ENCODE measurements at places on chromosomes 5 and 9. TPM values are rescaled to one million over a fixed set of nuclear protein-coding genes. Genes with fewer than 3 reads are reported as not detected.

Gene PKD2L2
- not detected for total RNA-seq

- no peak for DNase-seq
- no peak overlapping the region for H3K4me3 ChIP-seq
- H3K36me3 ChIP-seq, result no peaks in the 10 kb centered on the region
Measured at GRCh38 chr5:7016999-7017747, 303.9 kb downstream of the TENT4A start.

DNA sequence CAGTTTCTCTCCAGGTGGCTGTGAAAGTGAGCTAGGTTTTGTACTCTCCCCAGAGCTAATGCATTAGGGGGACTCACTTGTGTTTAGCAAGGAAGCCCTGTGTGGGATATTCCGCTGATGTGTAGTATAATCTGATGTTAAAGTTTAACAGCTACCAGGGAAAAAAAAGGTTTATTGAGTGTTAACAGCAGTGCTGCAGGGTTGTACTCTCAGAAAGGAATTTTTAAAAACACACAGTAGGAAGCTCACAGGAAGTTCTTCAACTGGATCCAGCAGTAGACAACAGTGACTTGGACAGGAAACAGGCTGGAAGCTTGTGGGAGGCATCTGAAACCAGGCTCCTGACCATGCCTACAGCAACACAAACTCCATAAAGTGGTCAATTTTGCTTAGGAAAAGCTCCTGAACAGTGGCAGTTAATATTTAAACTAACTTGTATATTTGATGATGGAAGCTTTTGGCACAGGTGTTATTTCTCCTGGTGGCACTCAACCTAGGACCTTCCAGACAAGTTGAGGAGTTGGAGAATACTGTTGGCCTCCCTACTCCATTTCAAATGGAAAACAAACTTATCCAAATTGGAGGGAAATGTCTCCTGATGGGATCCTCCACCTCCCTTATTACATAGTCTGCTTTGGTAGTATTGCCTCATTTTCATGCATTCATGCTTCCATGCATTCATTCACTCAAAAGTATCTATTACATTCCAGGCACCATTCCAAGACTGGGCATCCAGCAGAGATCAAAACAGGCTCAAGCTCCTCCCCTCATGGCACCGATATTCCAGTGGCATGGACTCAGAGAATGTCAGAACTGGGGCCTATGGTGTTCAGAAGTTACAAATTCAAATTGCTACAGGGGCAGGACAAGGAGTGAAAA lies 54.7 kb downstream of the FOXD1 start:
- peaks cover 4% of the 10 kb centered on the region for H3K27me3 ChIP-seq
- no peak overlapping the region for H3K4me3 ChIP-seq
- H3K4me1 ChIP-seq, result peaks cover 3% of the 10 kb centered on the region
- no peak overlapping the region for H3K27ac ChIP-seq
- no peak for DNase-seq

DNA sequence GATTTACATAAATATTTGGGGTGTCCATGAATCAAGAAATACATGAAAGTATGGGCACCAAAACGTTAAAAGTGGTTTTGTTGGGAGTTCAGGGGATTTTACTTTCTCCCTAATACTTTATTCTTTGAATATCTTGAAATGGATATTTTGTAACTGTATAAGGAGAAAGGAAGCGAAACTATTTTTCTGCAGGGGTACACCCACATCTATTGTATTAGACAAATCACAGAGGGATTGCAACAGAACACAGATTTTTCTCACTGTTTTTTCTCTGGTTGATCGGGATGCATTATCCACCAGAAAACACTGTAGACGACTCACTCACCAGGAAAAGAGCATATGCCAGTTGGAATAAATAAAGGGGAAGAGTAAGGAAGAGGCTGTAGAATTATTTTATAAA lies 1.2 kb upstream of the RABGAP1 start:
- no peak for DNase-seq
- H3K4me3 ChIP-seq, result no peak overlapping the region
- peaks cover 30% of the 10 kb centered on the region for H3K4me1 ChIP-seq
- H3K27me3 ChIP-seq, result no peaks in the 10 kb centered on the region

- H3K36me3 ChIP-seq, result peaks cover 12% of the 10 kb centered on the region
- H3K4me1 ChIP-seq, result peaks cover 100% of the 10 kb centered on the region
- H3K27me3 ChIP-seq, result no peaks in the 10 kb centered on the region
- no peak for DNase-seq
- H3K27ac ChIP-seq, result peak overlapping the region; percentile 73
Measured at GRCh38 chr9:89420397-89421178, 77.3 kb downstream of the SEMA4D start.

DNA sequence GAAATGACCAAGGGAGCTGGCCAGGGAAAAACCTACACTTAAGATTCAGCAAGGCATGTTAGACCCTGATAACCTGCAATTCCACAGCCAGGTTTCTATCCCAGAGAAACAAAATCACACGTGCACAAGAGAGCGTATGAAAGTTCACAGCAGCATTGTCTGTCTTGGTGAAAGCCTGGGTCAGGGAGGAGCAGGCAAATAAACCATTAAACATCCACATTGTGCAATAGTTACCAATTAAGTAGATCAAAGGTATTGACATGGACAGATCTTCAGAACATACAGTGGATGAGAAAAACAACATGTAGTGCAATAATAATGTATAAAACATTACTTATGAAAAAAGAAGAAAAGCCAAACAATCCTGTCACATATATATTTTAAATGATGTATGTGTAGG lies 15.9 kb upstream of the GPX3 start:
- no peaks in the 10 kb centered on the region for H3K36me3 ChIP-seq
- DNase-seq, result no peak
- H3K4me3 ChIP-seq, result no peak overlapping the region
- no peaks in the 10 kb centered on the region for H3K27me3 ChIP-seq

- DNase-seq, result no peak
- H3K4me1 ChIP-seq, result no peaks in the 10 kb centered on the region
- no peak overlapping the region for H3K27ac ChIP-seq
- no peaks in the 10 kb centered on the region for H3K27me3 ChIP-seq
Measured at GRCh38 chr5:121019734-121020133, 555.6 kb downstream of the PRR16 start.

GRCh38 chr5:122030251-122030650 lies 47.8 kb downstream of the LOX start:
- H3K36me3 ChIP-seq, result no peaks in the 10 kb centered on the region
- H3K27ac ChIP-seq, result no peak overlapping the region
- no peak overlapping the region for H3K4me3 ChIP-seq
- no peaks in the 10 kb centered on the region for H3K27me3 ChIP-seq
- no peak for DNase-seq

DNA sequence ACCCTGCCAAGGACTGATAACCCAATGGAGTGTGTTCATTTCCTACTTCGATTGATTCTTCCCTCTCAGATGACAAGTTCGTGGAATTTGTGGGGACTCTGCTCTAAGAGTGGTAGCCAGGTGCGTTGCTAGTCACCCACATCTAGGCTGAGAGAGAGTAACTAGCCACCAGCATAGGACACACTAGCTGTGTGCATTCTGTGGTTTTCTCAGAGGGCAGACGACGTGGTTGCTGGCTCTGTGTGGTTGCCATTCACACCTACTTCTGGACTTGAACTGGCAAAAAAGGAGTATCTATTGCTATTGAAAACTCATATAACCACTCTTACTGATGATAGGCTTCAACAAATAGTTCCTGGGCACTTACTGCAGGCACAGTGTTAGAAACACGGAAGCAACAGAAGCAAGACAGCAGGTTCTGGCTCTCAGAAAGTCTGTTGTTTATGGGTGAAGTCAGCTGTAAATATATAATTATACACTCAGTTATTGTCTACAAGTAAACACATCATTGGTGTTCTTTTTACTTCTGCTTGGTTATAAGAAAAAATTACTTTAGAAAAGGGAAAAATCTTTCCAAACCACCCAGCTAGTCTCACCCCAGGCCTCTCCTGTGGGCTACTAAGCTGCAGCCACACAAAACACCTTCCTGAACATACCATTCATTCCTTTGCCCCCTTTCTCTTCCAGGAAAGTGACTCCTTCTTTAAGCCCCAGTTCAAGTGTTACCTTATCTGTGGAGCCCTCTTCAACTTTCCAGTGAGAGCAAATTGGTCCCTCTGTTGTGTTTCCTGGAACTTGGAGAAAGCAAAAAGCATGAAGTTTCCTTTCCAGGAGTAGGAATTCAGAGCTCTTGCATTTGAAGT lies 151.1 kb upstream of the HAPLN1 start:
- no peaks in the 10 kb centered on the region for H3K27me3 ChIP-seq
- no peaks in the 10 kb centered on the region for H3K4me1 ChIP-seq
- no peak overlapping the region for H3K4me3 ChIP-seq
- no peak for DNase-seq
- H3K36me3 ChIP-seq, result no peaks in the 10 kb centered on the region
- no peak overlapping the region for H3K27ac ChIP-seq

Gene TAS2R1
- total RNA-seq, result not detected

- H3K4me1 ChIP-seq, result no peaks in the 10 kb centered on the region
- H3K4me3 ChIP-seq, result no peak overlapping the region
- no peaks in the 10 kb centered on the region for H3K27me3 ChIP-seq
- no peak overlapping the region for H3K27ac ChIP-seq
Measured at GRCh38 chr5:43296835-43297234, 16.4 kb downstream of the HMGCS1 start.

- H3K4me3 ChIP-seq, result peak overlapping the region; percentile 99
- H3K4me1 ChIP-seq, result peaks cover 42% of the 10 kb centered on the region
- DNase-seq, result no peak
- H3K27ac ChIP-seq, result peak overlapping the region; percentile 72
Measured at GRCh38 chr5:154038261-154038706, 426 bp downstream of the FAM114A2 start.

DNA sequence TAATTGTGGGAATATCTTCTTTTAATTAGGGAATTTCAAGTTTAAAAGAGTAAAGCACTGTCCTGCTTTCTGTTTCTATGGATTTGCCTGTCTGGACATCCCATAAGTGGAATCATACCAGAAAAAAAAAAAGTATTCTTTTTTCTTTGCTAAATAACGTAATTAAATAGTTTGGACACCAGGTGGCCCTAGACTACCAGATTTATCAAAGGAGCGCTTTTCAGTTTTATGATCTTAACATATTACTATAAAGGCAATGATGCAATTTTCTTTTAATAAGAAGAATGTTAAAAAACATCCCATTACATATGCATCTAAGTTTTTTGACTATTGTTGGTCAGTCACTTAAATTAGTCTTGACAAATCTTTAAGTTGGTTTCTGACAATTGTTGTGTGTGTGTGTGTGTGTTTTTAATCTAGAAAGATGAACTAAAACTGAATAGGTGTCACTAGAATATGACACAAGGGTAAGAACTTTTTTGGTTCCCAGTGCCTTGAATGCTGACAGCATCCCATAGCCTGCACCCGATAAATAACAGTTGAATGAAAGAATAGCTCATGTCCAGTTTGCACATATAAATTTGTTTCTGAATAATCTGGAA lies 49.5 kb downstream of the C5orf22 start:
- H3K4me3 ChIP-seq, result no peak overlapping the region
- no peaks in the 10 kb centered on the region for H3K27me3 ChIP-seq
- DNase-seq, result peak; percentile 32

Gene SPATA31E1
- total RNA-seq, result not detected

DNA sequence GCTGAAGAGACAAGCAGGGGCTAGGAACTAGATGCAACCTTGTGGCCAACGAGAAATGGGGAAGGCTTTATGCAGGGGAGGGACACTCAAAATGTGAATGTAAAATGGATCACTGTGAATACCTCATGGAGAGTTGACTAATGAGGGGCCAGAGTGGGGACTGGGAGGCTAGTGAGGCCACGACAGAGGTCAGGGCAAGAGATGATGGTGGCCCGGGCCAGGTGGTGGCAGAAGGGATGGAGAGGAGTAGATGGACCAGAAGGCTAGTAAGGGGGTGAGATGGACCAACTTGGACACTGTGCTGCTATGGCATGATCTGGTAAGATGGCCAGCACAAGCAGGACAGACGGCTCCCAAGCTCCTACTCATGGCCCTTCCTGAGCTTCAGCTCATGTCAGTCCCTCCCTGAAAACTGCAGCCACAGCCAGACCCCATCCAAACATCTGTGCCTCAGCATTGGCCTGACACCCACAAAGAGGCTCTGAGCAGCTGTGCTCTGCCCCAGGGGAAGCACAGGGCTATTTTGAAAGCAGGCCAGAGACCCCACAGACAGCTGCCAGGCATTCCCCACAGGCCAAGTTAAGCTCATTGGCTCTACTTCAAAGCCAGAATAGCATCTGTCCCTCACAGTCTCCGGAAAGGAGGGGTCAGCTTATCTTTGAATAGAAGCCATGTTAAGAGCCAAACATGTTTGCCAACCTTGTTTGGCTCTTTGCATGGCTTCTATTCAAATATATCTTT lies 22.1 kb downstream of the P4HA2 start:
- no peaks in the 10 kb centered on the region for H3K4me1 ChIP-seq
- no peaks in the 10 kb centered on the region for H3K36me3 ChIP-seq
- no peak for DNase-seq
- no peaks in the 10 kb centered on the region for H3K27me3 ChIP-seq

- no peak overlapping the region for H3K27ac ChIP-seq
- no peak overlapping the region for H3K4me3 ChIP-seq
- no peaks in the 10 kb centered on the region for H3K36me3 ChIP-seq
- H3K4me1 ChIP-seq, result no peaks in the 10 kb centered on the region
- H3K27me3 ChIP-seq, result no peaks in the 10 kb centered on the region
Measured at GRCh38 chr5:89830691-89831090, 578.9 kb downstream of the CETN3 start.

DNA sequence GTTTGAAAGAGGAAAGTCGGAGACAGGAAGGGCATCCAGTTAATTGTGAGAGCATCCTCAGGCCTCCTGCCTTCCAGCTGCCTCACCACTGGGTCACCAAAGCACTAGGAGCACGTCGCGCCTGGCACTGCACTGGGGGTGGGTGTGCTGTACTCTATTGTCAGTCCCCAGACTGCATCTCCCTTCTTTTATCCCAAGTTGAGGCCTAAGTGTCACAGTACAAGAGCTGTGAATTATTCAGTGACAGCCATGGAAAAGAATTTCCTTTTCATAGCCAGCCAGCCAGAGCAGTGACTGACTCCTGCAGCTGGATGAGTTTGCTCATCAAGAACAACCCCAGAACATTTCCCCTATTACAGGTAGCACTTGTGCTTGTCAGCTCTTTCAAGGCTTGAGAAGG lies 16.3 kb downstream of the CLTA start:
- peaks cover 32% of the 10 kb centered on the region for H3K4me1 ChIP-seq
- no peak for DNase-seq
- no peak overlapping the region for H3K27ac ChIP-seq
- no peaks in the 10 kb centered on the region for H3K27me3 ChIP-seq

Gene CCDC171
- total RNA-seq, result 1.8 TPM

DNA sequence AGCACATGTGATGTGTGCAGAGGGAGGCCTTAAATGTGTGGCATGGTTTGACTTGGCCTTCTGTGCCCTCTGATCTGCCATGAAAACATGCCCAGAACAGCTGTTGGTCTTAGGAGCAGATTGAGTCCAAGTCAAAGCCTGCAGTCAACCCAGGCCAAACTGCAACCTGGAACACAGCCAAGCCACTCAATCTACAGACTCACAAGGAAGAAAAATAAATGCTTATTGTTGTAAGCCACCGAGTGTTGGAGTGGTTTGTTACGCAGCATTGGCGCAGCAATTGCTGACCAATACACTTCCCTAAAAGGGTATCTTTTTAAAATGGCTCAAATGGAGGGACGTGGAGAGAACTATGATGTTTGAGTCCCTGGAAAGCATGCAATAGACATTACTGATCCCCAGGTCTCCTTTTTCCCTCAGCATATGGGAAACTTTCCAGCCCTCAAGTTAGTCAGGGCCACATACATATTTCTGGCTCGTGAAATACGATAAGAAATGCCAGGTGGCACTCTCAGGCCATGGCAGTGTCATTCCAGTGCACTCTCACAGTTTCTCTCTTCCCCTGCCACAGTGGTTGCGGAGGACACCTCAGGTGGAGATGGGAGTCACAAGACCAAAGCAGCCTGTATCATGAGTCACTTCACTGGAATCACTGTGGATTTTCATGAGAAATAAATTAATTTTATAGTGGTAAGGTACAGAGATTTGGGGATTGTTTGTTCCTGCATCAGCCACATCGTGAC lies 168.0 kb upstream of the ZNF618 start:
- H3K4me1 ChIP-seq, result no peaks in the 10 kb centered on the region
- DNase-seq, result no peak
- H3K27me3 ChIP-seq, result no peaks in the 10 kb centered on the region
- H3K27ac ChIP-seq, result no peak overlapping the region
- no peak overlapping the region for H3K4me3 ChIP-seq

All from CD4-positive, alpha-beta memory T cell (primary cell).